ENCODE measurements at places on chromosomes 3 and 15.

GRCh38 chr3:117074826-117075225 lies 365.2 kb downstream of the TUSC7 start:
- no peak for DNase-seq

DNA sequence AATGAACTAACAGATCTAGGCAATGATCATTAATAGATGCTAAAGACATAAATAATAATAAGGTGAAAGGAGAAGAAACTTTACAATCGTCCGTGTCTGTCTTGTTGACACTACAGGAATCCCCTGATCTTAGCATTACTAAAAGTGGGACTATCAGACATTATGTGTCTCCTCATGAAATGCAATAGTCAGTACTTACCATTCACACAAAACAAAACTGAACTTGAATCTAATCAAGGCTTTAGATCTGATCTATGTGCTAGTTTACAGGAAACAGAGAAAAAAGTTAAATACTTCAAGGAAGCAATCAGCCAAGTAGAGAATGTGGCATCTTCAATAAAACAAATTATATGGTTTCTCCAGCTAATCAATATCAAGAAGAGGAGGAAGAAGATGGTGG lies 73.7 kb downstream of the PIK3CB start:
- no peak for DNase-seq

DNA sequence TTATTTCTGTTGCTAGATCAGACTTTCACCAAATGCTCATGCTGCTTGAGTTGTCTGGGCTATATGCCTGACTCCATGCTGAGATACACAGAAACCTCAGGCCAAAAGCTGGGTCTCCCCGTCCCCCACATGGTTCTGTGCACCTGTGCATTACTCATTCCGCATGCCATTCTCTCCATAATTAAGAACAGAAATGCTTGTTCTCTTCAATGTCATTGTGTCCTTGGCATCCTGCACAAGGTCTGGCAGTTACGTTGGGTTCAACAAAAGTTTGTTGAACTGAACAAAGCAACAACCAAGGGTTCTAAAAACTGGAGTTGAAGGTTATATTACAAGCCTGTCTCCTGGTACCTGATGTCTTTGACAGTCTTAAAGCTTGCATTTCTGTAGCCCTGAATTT lies 177.5 kb downstream of the FNDC3B start:
- no peak for DNase-seq

DNA sequence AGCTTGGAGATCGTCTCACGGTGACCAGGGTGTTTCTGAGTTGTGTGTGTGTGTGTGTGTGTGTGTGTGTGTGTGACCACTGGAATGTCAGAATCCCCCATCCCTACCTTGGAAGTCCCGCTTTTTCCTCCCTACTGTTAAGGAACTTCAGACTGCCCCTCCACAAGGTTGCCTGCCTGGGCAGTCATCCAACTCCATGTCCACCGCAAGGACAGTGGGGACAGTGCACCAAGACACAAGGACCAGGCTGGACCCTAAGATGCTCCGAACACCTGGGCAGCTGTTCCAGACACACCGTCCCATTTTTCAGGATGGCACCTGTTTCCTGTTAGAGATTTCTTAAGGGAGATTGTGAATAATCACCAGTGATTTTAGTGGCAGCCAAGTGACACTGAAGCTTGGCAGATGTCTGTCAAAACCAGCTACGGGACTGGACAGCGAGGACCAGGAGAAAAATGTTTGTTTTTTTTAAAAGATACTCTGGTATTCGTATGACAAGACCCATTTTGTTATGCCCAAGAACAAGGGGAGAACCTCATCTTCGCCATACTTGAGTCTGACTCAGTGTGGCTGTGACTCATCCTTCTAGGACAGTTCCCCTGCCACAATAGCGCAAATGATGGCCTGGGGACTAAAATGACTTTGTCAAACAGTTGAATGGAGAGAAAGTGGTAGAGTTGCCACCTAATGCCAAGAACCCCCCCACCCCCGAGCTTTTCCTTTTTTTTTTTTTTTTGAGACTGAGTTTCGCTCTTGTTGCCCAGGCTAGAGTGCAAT lies 15.5 kb downstream of the PAQR9 start:
- DNase-seq: no peak

GRCh38 chr3:88248658-88249057 lies 98.9 kb downstream of the C3orf38 start:
- DNase-seq: no peak

DNA sequence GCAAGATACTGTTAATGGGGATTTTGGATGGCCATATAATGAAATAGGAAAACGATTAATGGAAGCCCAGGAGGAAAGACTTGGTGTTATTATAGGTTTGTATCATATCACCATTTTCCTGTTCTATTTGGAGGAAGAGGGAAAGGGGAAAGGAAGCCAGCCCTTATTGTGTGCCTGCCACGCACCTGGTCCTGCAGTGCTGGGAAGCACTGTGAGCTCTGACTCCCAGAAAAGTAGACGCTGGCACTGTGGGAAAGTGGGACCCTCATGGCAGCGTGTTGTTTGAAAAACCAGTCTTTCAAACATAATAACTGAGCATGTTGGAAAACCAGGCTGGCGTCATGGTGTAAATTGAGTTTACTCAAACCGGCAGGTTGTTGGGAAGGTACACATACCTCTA lies 22.0 kb downstream of the CGNL1 start:
- no peak for DNase-seq

GRCh38 chr3:69566275-69566674 lies 173.0 kb upstream of the MITF start:
- DNase-seq: no peak

DNA sequence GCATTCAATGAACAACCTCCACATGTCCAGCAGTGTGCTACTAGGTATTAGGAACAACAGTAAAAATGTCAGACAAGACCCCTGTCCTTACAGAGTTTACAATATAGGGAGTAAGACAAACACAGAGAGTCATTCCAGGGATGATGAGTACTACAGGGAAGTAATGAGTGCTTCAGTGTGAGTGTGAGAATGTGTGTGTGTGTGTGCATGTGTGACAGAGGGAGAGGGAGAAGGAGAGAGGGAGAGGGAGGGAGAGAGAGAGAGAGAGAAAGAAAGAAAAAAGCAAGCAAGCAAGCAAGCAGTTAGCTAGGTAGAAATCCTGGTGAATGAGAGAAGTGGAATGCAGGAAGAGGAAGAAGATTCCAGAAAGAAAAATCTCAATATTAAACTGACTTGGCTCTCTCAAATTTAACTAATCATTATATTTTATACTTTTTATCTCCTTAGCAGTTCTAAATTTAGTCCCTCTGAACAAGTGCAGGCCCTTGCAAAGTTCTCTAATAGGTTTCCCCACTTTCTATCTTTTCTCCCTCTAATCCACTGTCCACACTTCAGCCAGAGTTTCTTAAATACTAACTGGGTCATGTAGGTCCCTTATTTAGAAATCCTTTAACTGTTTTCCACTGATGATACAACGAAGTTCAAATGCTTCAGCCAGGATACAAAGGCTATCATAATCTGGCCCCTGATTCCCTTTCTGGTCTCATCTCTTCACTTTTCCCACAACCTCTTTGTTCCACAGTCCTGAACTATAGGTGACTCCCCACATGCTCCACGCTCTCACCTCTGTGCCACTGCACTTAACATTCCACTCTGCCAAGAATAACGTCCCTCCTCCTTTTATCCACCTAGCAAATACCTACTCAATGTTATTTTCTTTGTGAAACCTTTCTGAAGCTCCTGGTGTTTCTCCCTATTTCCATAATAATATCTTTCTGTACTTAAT lies 10.3 kb downstream of the DCBLD2 start:
- no peak for DNase-seq

DNA sequence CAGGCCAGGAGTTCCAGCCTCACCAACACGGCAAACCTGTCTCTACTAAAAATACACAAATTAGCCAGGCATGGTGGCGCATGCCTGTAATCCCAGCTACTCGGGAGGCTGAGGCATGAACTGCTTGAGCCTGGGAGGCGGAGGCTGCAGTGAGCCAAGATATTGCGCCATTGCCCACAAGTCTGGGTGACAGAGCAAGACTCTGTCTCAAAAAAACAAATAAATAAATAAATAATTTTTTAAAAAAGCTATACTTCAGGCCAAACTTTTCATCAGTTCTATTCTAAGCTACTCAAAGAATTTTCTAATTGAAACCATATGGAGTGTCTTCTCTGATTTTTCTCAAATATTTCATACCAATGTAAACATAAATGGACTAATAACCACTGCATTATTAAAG lies 43.5 kb downstream of the PHC3 start:
- DNase-seq: no peak

DNA sequence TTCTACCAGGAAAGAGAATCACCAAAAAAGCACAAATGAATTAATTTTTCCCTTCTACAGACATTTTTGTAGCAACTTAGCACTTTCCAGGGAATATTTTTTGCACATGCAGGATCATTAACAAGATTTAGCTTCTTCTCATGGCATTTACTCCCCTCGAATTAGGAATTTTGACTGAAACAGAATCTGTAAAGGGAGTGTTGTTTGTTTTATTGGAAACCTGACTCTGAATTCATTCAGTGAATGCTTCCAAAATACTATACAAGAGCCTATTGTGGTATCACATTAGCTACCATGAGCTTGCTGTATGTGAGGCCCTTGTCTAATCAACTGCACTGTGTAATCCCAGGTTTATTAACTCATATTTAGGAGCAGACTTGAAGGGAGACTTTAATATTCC lies 130.4 kb upstream of the ATP10A start:
- no peak for DNase-seq

Measured in bone marrow (tissue), 2 donors.